ENCODE measurements at places on chromosomes 11 and 22.

- no peak for DNase-seq
Observed at GRCh38 chr11:122633219-122633829, 22.2 kb upstream of the UBASH3B start.

GRCh38 chr11:117327567-117328374 is at the start of gene CEP164:
Gene CEP164 (plus strand): TSS chr11:117327854. CDS start chr11:117338587, 10,733 bp downstream.
- DNase-seq: peak; percentile 85

DNA sequence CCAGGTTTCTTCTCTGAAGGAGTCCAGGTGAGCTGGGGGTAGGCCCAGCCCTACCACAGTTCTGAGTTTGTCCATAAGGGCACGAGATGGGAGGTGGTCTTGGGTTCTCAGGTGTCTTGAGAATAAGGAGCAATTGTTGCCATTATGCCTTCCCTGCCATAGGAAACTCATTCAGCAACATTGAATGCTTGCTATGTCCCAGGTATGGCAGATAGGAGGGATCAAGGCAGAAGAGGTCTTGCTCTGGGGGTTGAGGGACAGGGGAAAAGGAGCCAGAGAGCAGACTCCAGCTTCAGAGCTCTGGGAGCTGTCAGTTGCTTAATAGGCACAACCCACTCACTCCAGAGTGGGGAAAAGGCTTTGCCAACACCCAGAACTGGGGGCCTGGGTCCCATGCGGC is 4.3 kb downstream of the SELENOM start:
- DNase-seq: no peak

- no peak for DNase-seq
Observed at GRCh38 chr11:94128291-94128745, 323 bp upstream of the PANX1 start.

GRCh38 chr11:120130991-120131760 is 6.7 kb downstream of the TRIM29 start:
- DNase-seq: no peak

DNA sequence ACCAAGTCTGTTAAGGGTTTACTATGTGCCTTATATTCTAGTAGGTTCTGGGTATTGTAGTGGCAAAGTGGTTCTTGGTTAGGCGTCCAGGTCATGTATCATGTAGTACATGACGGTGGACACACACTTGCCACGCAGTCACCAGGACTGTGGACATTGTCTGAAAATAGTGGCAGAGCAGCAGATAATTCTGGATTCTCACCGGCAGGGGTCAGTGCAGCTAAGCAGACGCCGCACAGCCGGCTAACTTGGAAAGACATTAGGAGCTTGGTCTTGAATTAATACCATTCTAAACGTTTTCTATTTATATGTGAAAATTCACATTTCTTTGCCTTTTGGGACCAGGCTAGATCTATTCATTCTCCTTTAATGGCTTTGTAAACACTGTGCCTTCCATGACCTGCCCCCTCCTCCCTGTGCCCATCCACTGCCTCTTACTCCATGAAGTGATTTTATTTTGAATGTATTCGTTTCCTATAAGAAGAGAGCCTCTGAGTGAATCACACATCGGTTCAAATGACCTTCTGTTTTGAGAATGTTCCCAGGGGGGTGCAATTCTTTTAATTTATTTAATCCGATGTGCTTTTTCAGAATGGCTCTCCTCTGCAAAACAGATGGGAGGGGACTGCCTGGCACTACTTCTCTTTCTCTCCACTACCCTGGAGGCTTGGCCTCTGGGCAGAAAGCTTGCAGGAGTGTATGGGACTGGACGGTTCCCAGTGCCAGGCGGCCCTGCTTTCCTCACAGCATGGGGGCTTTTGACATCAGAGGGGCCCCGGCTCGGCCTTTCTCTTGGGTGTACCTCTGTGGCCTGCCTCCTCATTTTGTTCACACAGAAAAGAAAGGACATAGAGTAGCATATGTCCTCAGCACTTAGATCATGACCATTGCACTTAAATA is 378.0 kb downstream of the NTM start:
- peak; percentile 50 for DNase-seq

- no peak for DNase-seq
Observed at GRCh38 chr11:65559951-65560537, 1.9 kb upstream of the LTBP3 start.

- DNase-seq: no peak
Observed at GRCh38 chr11:117717485-117718314, 79.3 kb downstream of the DSCAML1 start.

- DNase-seq: no peak
Observed at GRCh38 chr11:104876861-104877431, 21.3 kb downstream of the CASP12 start.

- no peak for DNase-seq
Observed at GRCh38 chr11:112925516-112926310, 35.5 kb upstream of the NCAM1 start.

DNA sequence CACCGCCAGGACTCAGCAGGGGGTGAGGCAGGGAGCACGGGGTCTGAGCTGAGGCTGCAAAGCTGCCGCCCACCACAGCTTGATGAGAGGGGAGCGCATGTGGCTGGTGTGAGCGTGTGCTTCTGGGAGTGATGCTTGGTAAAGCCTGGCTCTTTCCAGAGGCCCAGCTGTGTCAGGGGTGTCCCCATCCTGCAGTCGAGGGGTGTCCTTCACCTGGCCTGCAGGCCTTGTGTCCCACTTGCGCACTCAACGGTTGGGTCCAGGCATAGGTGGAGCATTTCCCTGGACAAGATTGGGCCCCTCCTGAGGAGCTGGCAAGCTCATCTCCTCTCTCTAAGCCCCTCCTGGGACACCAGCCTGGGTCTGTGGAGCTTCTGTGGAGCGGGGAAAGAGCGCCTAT is 273.9 kb downstream of the TBC1D22A start:
- no peak for DNase-seq

DNA sequence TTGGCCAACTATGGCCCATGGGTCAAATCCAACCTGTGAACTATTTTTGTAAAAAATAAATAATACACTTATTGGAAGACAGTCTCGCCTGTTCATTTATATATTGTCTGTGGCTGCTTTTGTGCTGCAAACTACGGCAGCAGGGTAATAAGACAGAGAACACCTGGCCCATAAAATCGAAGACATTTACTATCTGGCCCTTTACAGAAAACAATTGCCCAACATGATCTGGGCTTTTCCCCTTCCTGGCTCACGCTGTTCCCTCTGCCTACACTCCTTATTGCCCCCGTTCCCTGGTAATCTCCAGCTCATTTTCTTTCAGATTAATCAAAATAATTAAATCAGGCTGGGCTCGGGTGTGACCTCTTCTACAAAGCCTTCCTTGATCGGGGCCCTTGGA is 5.6 kb downstream of the PLAAT2 start:
- no peak for DNase-seq

DNA sequence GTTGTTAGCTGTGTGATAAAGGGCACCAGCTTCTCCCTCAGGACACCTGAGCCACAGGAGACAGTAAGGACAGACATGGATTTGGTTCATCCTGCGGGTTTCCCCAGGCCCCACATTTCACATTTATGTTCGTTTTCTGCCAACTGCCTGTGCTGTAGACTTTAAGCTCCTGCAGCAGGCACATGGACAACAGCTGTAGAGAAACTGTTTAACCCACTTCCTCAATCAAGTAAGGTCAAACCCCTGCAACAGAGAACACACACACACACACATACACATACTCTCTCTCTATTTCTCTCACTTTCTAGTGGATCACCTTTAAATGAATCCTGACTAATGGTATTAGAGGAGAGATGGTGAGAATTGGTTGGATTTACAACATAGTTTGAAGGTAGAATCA is 90.7 kb downstream of the C11orf87 start:
- no peak for DNase-seq

DNA sequence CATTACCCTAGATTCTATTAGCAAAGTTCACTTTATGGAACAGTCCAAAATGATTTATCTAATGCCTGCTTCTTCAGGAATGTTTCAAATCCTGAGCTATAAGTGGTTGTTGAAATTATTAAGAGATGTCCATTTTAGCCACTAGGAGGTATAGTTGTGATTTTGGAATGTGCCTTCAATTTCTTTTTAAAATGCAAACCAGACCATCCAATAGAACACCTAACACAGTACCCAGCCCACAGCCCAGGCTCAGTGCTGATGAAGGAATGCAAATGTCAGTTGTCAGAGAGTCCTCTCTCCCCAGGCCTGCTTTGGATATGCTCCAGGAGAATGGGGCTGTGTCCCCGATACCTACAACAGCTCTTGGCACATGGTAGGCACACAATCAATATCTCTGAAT is 85.8 kb upstream of the E2F8 start:
- no peak for DNase-seq

DNA sequence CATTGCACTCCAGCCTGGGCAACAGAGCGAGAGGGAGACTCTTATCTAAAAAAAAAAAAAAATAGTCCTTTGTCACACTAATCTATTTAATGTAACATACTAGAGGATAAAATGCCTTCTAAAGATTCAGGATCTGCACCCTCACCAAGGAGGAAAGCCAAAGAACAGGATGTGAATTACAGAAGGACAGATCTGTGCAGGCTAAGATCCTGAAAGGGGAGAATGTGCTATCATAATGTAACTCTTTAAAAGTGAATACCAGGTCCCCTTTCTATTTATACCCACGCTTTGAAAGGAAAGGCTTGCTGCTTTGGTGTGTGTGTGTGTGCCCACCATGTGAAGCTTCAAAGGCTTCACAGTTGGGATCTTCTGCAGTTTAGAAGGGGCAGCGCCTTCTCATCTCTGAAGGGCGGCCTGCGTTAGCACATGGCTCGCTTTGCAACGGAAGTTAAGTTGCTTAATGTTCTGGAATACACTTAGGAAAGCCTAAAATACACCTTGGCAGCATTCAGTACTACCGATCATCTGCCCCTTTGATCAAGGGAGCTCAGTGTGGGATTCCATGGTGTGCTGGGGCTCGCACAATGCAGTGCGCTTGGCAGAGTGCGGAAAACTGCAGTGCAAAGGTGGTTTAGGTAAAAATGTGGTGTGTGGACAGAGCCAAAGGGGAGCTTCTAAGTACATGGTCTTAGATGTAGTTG is 6.8 kb downstream of the CECR2 start:
- DNase-seq: no peak

- DNase-seq: no peak
Observed at GRCh38 chr11:24496736-24497725, at the start of gene LUZP2. Gene LUZP2 (plus strand): TSS chr11:24497053.

GRCh38 chr11:45048313-45048841 is 97.7 kb upstream of the TP53I11 start:
- DNase-seq: no peak

- DNase-seq: no peak
Observed at GRCh38 chr11:2752204-2752770, 52.5 kb upstream of the KCNQ1OT1 start.

- DNase-seq: no peak
Observed at GRCh38 chr11:95699631-95700470, 89.7 kb downstream of the FAM76B start.

- no peak for DNase-seq
Observed at GRCh38 chr11:122309262-122309925, 193.4 kb upstream of the BLID start.

All from pulmonary artery endothelial cell (primary cell).